Right hindlimb (tissue), 1 donor: ENCODE measurements at places on chromosomes 3 and 15.

DNA sequence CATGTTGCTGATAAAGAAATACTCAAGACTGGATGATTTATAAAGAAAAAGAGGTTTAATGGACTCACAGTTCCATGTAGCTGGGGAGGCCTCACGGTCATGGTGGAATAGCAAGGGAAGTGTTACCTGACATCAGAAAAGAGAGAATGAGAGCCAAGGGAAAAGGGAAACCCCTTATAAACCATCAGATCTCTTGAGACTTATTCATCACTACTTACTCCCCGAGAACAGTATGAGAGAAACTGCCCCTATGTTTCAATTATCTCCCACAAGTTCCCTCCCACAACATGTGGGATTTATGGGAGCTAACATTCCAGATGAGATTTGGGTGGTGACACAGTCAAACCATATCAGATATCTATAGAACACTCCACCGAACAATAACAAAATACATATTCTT is 904.6 kb downstream of the PDCD6IP start:
- DNase-seq, result no peak

GRCh38 chr3:70880421-70880820 is 568.0 kb upstream of the MDFIC2 start:
- DNase-seq, result no peak

DNA sequence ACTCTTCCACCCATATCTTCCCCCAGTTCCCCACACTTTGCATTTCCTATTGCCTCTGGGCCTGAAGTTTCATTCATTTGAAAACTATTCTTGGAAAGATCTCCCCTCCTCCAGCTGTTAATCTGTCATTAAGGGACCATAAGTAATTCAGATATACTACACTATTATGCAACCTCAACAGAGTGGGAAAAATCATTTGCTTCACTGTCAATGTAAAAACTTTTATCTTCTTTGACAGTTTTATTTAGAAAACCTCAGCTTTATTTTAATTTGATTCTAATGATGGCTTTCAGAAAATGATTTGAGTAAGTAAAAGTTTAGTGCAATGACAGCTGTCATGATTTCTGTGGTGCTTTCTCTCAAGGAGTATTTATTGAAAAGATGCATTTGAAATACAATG is 435.3 kb upstream of the KCNMB2 start:
- no peak for DNase-seq

DNA sequence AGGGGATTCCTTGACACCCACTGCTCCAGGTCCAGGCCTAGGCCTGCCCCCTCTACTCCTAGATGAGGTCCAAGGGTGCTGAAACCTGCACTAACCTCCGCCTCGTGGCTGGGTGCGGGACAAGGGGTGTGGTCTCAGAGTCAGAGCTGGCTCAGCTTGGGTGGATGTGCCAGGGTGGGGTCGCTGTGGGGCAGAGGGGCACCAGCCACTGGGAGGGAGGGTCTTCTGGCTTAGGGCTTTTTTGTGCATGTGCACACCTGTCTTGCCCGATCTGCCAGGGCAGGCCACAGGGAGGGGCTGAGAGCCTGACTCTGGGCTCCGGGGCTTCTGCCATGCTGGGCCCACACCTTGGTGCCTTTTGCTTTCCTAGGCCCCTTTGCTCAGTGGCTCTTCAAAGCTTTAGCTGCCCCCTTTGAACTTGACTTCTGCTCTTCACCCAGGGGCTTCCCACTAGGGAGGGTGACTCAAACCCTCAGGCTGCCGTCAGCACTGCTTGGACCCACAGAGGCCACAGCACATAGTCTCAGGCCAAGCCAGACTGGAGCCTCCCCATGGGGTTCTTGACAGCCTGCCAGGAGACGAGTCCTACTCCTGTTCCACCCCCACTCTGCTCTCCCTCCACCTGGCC is 73.0 kb downstream of the KLF13 start:
- DNase-seq, result no peak

DNA sequence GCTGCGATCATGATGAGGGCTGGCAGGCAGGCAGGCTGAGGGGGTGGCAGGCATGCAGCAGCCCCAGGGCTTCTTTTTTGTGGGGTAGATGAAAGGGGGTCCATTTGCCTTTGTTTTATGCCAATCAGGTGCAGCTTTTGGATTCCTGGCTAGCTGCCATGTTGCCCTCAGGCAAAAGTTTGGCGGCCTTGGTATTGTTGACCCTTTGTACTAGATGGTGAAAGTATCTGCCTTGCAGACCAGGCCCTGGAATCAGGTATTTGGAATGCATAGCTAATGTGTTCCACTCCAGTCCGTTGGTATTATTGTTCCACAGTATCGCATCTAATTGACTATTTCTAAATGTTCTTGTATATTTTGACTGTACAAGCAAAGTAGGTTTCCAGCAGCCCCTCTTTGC is 35.0 kb downstream of the EEFSEC start:
- no peak for DNase-seq

DNA sequence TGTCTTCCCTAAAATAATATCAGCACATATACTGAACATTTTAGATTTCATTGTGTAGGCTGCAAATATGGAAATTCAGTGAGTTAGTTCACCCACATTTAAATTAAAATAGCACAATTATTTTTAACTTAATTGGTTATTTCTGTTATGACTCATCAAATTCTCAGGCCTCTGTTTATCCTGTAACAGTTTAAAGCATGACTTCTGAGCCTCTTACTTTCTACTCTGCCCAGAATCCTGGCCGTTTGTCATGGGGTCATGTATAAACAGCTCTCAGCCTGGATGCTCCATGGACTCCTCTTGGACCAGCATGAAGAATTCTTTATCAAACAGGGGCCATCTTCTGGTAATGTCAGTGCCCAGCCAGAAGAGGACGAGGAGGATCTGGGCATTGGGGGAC is 12.2 kb downstream of the TUBGCP4 start:
- DNase-seq, result no peak
